ENCODE measurements at places on chromosomes 16 and 17.

DNA sequence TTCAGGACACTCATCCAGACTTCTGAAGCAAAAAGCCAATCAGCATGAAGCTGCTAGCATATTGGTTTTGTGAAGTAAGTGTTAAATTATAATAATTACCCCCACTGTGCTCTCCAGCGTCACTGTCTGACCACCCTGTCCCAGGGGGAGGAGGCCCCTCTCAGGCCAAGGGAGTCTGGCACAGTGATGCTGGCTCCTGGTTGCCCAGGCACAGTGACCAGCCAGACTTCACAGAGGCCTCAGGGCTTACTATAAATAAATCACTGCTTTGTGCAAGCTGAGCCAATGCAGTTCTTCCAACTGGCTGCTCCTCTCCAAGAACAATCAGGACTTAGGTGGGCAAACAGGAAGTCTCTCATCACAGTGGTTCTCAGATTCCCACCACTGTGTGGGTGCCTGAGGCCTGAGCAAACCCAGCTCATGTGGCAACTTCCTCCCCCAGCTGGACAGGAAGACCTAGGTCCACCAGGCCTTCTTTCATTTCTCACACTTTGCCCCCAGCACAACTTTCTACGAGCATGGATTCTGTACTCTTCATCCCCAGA lies 1.7 kb upstream of the DBNDD1 start:
- DNase-seq = no peak

- no peak for DNase-seq
These were observed 16.8 kb downstream of the MARCHF10 start for GRCh38 chr17:62791235-62791734.

GRCh38 chr17:1765576-1765975 lies 3.7 kb downstream of the SERPINF1 start:
- DNase-seq = no peak

GRCh38 chr17:30292286-30292858 lies 628 bp upstream of the BLMH start:
- no peak for DNase-seq

- no peak for DNase-seq
These were observed 96.9 kb upstream of the ADAMTS18 start for GRCh38 chr16:77531752-77532151.

GRCh38 chr17:8285270-8286181 lies 2.9 kb upstream of the RANGRF start:
- DNase-seq = no peak

GRCh38 chr17:16046966-16047365 lies 47.3 kb downstream of the TTC19 start:
- DNase-seq = no peak

DNA sequence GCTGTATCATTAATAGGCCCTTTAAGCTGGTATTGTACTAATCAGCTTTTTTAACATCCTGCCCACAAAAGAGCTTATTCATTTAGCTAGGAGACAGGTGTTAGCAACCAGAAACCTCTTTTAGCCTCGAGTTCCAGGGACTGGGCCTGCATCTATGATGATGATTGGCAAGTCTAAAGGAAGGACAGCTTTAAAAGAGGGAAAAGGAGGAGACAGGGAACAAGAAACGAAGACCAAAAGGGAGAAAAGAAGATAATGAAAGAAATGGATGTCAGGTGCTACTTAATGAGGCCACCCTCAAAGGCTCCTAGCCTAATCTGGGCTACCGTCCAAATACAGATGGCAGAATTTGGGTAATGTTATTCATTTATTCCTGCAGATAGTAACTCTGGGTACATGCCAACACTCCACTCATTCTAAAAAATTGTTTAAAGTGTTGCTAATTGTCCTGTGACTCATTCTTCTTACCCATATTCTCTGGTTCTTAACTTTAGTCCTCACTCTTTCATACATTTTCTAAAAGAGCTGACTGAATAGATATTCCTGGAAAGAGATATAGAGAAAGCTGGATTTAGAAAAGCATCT lies 18.7 kb upstream of the RFFL start:
- no peak for DNase-seq

- no peak for DNase-seq
These were observed 7.6 kb downstream of the PITPNM3 start for GRCh38 chr17:6548578-6549330.

- DNase-seq = no peak
These were observed 27.9 kb downstream of the GABARAPL2 start for GRCh38 chr16:75593825-75594820.

- DNase-seq = no peak
These were observed 62.1 kb upstream of the TEKT1 start for GRCh38 chr17:6893382-6894205.

DNA sequence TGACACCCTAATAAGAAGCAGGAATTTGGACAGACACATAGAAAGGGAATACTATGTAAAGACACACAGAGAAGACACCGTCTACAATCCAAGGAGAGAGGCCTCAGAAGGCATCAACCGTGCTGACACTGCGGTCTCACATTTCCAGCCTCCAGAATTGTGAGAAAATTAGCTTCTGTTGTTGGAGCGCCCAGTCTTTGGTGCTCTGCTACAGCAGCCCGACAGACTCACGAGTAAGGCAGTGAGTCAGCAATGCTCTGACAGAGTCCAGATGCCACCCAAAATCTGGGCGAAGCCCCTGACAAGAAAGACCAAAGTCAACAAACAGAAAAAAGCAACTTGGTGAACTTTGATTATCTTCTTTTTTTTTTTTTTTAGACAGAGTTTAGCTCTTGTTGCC lies 32.5 kb upstream of the RAI1 start:
- no peak for DNase-seq

DNA sequence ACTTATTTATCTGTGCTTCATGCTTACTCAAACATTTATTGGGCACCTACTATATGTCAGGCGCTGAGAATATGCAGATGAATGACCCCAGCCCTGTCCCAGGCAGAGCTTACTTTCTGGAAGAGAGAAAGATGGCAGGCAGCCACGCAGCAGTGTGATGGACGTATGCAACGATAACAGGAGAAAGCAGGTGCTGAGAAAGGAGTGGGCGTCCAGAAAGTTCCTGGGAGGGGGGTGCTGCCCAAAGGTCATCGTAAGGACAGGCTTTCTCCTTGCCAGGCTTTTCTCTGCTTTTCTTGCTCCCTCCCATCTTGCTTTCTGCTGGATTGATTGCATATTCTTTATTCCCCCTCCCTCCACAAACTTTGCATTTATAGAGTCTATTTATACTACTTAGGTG lies 124.5 kb downstream of the GAS7 start:
- DNase-seq = no peak

- DNase-seq = no peak
These were observed 41.1 kb downstream of the TNRC6C start for GRCh38 chr17:77999413-78000173.

- DNase-seq = no peak
These were observed 9.6 kb upstream of the ZFHX3 start for GRCh38 chr16:73057291-73058210.

DNA sequence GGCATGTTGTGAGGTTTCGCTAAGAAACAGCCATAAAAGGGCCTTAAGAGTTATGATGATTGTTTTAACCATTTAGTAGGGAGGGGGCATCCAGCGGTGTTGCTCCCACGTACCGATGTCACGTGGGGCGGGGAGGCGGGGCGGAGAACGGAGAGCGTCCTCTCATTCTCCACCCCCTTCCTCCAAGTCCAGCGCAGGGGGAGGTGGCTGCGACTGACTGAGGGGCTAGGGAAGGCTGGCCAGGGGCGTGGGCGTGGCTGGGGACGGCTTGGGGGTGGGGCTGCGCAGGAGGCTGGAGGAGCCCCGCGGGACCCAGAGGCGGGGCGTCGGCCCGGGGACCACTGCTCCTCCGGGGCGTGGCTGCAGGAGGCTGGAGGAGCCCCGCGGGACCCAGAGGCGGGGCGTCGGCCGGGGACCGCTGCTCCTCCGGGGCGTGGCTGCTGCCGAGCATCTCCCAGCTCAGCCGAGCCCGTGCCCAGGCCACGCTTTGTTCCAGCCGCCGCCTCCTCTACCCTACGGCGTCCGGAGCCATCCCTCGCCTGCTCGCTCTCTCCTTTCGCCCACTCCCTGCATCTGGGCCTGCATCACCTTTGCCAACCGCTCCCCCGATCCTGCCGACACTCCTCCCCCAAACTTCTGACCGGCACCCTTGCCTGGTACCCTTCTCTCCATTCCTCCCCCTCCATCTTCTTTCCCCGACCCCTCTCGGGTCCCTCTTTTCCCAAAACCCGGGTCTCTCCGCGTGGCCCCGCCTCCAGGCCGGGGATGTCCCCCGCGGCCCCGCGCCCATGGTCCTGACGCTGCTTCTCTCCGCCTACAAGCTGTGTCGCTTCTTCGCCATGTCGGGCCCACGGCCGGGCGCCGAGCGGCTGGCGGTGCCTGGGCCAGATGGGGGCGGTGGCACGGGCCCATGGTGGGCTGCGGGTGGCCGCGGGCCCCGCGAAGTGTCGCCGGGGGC lies at the start of gene SARM1:
TSS of gene SARM1 (plus strand) at position 450 of the 958 bp plus-strand sequence. CDS start at position 789, 339 bp downstream.
- DNase-seq = peak; percentile 86

GRCh38 chr16:86448306-86448890 lies 61.9 kb upstream of the FOXF1 start:
- no peak for DNase-seq

- no peak for DNase-seq
These were observed 70.1 kb downstream of the SMG6 start for GRCh38 chr17:2233441-2233947.

GRCh38 chr16:81995651-81996050 lies 15.6 kb downstream of the SDR42E1 start:
- DNase-seq = no peak

DNA sequence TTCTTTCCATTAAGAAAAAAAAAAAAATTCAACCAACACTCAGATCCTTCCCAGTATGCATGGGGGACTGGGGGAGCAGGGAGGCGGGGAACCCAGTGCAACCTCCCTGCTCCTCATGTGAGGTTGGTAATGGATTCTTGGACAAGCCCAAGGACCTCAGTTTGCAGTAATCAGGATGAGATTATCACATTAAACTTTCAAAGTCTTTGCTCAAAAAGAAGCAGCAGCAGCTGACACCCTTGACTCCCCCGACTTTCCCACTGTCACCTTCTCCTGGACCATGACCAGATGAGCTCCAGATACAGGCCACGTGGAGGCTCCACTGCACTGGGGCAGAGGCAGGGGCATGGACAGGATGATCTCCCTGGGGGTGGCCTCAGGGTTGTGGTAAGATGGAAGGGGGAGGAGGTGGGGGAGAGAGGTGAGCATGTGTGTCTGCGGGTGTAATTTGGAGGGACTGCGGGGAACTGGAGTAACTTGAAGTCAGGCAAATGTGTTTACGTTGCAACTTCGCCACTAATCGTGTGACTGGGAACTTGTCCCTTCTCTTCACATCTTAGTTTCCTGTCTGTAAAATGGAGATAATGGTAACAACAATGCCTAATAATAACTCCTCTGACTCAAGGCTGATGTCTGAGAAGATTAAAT lies 19.8 kb downstream of the ZNF385C start:
- no peak for DNase-seq

DNA sequence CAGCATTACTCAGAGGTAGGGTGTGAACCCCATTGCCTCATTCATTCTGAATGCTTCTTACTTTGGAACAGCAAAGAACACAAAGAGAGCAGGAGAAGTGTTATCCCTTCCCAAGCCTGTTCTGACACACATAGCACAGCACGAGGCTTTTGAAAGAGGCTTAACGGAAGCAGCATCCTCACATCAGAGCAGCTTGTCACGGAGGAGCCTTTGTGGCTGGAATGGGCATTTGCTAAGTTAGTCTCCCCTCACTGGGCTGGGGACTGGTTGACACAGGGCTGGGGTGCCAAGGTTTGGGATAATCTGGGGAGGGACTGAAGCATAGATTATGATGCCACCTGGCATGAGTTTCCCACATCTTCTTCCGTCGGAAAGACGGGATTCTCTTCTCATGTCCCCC lies 167.5 kb upstream of the DNAH9 start:
- DNase-seq = no peak

GRCh38 chr17:72363089-72363610 lies 242.3 kb downstream of the SOX9 start:
- DNase-seq = no peak

- DNase-seq = peak; percentile 19
These were observed 38.5 kb upstream of the NKD1 start for GRCh38 chr16:50509521-50510341.
